ENCODE measurements at places on chromosomes 1 and 21.
A peak's percentile ranks its signal among the peaks of the same experiment; 100 is the strongest.

GRCh38 chr1:154608397-154609270, 648 bp upstream of the ADAR start:
- DNase-seq: no peak

- DNase-seq: no peak
Observed at GRCh38 chr1:220927442-220927841, 48.2 kb downstream of the HLX start.

DNA sequence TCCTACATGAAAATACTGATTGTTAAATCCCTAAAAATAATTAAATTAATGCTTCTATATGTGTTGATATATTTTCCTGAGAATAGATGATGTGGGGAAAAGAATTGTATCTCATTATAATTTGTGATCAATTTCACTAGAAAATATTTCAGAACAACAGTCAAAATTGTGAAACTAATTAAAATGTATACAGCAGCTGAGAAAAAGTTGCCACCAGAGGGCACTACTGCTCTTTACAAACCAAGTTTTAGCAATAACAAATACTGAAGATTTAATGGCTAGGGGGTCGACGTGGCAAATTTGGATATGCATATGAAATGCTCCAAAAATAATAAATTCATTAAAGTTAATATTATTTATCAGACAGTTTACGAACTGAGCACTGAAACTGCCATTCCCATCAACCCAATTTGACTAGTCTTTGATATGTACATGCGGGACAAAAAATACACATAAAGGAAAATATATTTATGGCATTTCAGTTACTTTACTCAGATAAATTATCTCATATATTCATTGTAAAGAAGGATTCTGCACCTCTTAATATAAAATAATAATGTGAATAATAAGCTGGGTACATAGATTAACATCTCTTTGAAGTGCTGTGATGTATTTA, 96.3 kb upstream of the TMPRSS15 start:
- DNase-seq: peak; percentile 27

DNA sequence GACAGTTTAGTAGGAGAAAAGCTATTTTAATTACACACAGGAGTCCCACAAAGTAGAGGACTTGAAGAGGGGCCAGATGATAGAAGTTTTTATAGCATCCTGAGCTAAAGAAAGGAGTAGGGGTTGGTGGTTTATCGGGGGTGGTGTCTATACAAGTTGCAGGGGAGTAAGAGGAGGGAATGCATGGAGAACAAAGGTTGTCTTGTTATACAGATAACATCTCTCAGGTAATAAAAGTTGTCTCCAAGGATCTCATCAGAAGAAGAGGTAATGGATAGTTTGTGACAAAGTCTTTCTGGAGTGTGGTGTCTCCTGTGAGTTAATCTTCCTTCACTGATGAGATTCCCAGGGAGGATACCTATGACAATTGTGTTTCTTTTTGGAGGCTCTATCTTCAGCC, 23.4 kb upstream of the NUF2 start:
- DNase-seq: no peak

DNA sequence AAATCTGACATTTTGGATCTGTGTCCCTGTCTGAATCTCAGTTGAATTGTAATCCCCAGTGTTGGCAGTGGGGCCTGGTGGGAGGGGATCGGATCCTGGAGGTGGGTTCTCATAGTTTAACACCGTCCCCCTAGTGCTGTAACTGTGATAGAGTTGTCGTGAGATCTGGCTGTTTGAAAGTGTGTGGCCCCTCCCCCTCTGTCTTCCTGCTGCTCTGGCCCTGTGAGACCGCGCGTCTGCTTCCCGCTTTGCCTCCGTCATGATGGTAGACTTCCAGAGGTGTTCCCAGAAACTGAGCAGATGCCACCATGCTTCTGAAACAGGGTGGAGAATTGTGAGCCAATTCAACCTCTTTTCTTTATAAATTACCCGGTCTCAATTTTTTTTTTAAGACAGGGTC, 25.0 kb downstream of the AGPAT3 start:
- no peak for DNase-seq

- no peak for DNase-seq
Observed at GRCh38 chr1:230426246-230427093, at the start of gene PGBD5. Gene PGBD5, minus strand, starts transcription at chr1:230426332. Its CDS starts 404 bp downstream, at chr1:230425928.

- DNase-seq: no peak
Observed at GRCh38 chr1:14267991-14268390, 330.5 kb upstream of the KAZN start.

GRCh38 chr1:170461762-170462384, 70.1 kb upstream of the GORAB start:
- peak; percentile 18 for DNase-seq

DNA sequence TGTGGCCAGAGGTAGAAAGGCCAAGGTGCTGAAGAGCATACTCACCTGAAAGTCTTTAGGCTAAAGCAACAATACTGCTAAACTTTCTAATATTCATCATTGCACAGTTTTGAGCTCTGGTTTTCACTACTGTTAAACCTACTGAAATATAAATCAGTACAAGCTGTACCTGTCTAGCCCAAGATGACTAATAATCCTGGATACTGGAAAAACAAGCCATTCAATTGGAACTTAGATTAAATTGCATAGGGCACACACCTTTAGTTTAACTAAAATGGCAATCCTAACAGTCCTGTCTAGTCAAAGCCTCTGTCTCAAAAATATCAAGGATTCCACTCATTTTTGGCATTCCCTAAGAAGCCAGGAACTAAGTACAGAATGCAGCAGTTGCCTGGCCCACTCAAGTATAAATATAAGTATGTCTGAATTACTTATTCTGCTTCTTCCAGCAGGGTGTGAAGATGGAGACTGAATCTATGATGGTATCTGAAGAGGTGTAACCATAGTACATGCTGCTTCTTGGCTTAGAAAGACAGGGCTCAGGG, 3.1 kb downstream of the CHML start:
- no peak for DNase-seq

- no peak for DNase-seq
Observed at GRCh38 chr1:111441573-111442192, 7.4 kb downstream of the WDR77 start.

- no peak for DNase-seq
Observed at GRCh38 chr1:8164670-8165069, 138.6 kb upstream of the ERRFI1 start.

- DNase-seq: no peak
Observed at GRCh38 chr1:247366926-247367645, 35.4 kb upstream of the ZNF496 start.

DNA sequence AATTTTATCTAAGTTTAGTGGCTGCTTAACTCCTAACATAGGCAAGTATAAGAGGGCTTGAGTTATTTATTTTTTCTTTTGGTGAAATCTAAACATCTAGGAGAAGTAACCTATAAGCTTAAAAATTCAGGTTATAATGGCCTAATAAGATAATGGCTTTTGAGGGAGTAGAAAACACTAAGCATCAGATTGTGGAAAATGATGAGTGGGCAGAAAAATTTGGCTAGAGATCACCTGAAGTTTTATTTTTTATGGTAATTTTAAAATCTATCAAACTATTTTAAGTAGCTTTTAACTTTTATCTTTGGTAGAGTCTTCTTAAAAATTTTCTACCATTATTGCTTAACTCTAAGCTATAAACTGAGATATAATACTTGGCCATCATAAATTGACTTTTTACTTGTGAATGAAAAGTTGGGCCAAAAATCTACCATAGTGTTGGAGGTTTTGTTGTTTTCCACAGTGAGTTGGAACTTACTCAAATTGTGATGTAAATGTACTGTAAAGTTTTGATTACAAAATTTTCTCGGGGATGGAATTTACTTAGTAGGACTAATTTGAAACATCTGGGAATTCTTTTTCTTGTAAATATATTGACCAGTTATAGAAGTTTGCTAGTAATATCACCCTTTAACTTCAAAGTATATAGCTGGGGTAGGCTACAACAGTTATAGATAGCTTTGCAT, 63.9 kb downstream of the USP25 start:
- DNase-seq: peak; percentile 29

DNA sequence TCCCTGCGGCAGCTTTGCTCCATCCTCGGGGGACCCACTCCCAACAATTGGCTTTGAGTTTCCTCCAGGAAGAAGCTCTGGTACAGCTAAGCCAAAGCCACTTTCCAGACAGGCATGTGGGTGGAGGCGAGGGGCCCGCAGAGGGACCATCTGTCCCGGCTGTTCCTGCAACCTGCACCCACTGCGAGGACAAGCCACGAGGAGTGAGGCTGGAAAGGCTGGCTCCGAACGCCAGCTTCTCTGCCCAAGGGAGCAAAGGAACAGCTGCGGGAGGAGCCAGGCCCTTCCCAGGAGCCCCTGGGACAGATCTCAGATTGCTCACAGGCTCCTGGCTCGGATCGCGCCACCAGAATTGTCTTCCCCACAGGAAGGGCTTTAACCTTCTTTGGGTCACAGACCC, 28.3 kb upstream of the PEF1 start:
- DNase-seq: no peak

DNA sequence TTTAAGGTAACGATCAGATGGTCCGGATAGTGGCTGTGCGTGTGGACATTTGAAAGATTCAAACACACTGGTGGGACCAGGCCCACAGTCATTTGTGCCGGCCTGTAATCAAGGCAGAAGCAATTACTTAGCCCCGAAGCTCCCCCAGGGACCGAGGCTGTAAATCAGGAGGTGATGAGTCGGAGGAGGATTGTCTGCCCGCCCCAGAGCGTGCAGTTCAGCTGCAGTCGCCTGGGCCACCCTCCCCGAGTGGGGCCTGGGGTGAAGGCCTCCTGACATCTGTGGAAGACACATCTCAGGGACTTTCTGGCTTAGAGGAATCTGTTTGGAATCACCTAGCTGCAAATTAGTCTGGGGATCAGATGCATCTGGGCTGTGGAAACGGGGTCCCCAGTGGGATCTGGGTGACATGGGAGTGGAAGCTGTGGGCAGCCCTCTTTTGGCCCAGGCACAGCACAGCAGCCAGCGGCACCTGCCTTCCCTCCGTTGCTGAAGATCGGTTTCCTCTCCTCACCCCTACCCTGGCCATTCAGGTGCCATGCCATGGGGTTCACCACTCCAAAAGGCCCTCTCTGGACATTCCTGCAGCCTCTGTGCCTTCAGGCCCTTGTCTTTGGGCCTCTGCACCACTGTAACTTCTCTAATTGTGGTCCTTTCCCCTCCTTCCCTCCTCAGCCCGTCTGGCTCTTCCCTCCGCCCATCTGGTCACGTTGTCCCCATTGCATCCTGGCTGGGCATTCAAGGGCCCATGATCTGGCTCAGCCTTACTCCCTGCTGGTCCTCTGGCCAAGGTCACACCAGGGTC, 25.7 kb downstream of the LHX4 start:
- no peak for DNase-seq

GRCh38 chr1:209595599-209596285, 12.2 kb downstream of the CAMK1G start:
- no peak for DNase-seq

DNA sequence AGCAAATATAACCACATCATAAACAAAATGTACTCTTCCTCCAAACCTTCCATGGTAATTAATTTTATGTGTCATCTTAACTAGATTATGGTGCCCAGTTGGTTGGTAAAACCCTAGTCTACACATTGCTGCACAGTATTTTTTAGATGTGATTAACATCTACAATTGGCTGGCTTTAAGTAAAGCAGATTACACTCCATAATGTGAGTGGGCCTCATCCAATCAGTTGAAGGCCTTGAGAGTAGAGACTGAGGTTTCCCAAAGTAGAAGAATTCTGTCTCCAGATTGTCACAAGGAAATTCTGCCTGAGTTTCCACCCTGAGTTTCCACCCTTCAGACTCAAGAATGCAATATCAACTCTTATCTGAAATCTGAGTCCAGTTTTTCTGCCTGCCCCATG, 128.4 kb upstream of the USP25 start:
- DNase-seq: no peak

DNA sequence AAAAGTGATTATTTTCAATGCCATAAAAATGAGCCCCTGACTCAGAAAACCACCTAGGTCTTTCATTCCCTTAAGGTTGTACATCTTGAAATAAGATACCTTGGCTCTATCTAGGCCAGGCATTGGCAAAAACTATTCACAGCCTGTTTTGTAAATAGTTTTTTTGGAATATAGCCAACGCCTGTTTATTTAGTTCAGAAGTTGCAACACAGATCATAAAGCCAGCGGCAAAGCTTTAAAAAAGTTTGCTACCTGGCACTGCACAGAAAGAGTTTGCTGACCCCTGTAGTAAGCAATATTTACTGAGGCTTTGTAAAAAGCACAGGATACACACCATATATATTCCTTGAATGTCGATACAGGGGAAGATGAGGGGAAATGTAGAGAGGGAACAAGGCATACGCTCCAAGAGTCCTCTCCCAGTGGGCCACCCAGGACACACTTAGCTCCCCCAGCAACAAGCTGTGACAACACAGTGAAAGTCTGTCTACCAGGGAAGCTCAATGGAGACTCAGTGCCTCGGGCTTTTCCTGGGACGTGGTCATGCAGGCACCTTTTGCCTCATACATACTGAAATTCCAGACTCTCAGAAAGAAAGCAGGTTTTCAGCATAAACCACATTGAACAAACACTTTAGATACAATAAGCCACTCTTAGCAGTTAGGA, 20.5 kb downstream of the TARBP1 start:
- no peak for DNase-seq

- no peak for DNase-seq
Observed at GRCh38 chr1:62355095-62355494, 35.9 kb upstream of the KANK4 start.

DNA sequence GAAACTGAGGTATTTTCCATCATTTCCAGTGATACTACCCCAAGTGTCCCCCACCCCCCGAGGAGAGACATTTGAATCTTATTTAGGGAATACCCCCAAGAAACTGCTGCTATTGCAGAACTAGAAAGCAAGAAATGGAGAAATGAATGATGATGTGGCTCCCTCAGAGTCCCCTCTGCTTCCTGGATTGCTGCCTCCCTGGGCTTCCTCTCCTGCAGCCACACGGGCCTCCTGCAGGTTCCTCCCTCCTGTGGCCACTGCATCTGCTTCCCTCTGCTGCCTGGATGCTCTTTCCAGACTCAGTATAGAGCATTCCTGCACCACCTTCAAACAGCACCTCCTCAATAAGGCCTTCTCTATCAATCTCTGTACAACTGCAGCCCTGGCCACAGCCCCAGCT, 69.3 kb downstream of the SLC25A24 start:
- no peak for DNase-seq

- DNase-seq: no peak
Observed at GRCh38 chr1:152519851-152520250, 5.6 kb downstream of the CRCT1 start.

GRCh38 chr21:31186916-31187315, 148.6 kb upstream of the KRTAP19-8 start:
- DNase-seq: no peak

- DNase-seq: no peak
Observed at GRCh38 chr1:173414136-173414535, 63.0 kb upstream of the PRDX6 start.

All from fibroblast of the conjunctiva (primary cell).